CMK (cell line): ENCODE measurements at places on chromosomes 13 and 19.

DNA sequence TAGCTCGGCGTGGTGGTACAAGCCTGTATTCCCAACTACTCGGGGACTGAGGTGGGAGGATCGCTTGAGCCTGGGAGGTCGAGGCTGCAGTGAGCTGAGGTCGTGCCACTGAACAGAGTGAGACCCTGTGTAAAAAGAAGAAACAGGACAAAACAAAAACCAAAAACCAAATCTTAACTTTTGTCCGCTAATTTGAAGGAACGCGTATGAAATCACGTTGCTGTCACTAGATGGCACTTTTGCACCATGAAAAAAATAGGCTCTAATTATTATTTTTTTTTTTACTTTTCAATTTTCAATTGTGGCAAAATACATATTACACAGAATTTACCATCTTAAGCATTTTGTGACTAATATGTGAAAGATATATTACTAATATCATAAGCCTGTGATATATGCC is 17.6 kb upstream of the ZNF835 start:
- DNase-seq = no peak

DNA sequence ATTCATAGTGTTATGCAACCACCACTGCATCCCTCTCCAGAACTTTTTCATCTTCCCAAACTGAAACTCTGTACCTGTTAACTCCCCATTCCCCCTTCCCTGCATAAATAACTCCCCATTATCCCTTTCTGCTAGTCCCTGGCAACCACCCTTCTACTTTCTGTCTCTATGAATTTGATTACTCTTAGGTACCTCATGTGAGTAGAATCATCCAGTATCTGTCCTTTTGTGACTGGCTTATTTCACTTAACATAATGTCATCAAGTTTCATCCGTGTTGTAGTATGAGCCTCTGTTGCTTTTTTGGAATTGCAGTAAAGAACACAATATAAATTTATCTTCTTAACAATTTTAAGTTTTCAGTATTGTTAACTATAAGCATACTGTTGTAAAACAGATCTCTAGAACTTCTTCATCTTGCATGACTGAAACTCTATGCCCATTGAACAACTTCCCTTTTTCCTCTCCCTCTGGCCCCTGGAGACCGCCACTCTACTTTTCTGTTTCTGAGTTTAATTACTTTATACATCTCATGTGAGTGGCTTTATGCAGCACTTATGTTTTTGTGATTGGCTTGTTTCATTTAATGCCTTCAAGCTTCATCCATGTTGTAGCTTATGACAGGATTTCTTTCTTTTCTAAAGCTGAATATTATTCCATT is 87.3 kb upstream of the ABCC4 start:
- DNase-seq = no peak

GRCh38 chr19:40139533-40140287 is 49.0 kb upstream of the ZNF780A start:
- DNase-seq = no peak

GRCh38 chr19:7109678-7110289 is 40.3 kb downstream of the ZNF557 start:
- no peak for DNase-seq

DNA sequence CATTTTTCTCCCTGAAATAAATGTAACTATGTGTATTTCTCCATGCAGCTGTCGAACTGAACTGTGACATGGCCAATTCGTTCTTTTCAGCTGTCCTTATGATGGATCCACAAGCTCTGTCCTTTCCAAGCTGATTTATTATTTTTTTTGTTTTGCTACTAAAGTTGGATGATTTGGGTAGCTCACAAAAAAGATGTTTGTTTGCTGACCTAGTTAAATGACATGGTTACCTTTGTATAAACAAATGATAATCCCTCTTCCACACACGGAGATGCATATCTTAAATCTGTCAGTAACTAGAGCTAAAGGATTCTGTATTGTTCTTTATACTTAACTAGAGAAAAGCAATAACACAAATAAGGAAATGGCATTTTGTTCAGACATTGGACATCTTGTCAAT is 884.3 kb upstream of the PCDH20 start:
- DNase-seq = no peak

GRCh38 chr13:110306340-110306959 is 507 bp downstream of the COL4A1 start:
- DNase-seq = no peak

DNA sequence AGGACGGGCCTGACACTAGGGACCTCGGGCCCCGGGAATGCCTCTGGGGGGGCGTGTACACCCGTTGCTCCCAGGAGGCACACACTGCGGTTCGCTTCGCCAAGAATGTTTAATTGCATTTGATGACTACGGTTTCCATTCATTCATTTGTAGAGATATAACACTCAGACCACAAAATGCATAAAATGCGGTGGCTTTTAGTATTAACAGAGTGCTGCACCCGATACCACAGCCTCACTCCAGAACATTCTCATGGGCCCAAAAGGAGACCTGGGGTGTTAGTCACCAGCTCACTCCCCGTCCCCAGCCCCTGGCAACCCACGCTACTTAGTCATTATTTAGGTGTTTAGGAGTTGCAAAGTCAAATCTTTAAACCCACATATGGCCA is 21.8 kb downstream of the HCN2 start:
- no peak for DNase-seq

DNA sequence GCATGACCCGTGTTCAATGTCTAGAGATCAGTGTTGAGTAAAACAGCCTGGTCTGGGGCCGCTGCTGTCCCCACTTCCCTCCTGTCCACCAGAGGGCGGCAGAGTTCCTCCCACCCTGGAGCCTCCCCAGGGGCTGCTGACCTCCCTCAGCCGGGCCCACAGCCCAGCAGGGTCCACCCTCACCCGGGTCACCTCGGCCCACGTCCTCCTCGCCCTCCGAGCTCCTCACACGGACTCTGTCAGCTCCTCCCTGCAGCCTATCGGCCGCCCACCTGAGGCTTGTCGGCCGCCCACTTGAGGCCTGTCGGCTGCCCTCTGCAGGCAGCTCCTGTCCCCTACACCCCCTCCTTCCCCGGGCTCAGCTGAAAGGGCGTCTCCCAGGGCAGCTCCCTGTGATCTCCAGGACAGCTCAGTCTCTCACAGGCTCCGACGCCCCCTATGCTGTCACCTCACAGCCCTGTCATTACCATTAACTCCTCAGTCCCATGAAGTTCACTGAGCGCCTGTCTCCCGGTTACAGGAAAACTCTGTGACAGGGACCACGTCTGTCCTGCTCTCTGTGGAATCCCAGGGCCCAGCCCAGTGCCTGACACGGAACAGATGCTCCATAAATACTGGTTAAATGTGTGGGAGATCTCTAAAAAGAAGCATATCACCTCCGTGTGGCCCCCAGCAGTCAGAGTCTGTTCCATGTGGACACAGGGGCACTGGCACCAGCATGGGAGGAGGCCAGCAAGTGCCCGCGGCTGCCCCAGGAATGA is 1.5 kb upstream of the CEACAM5 start:
- peak; percentile 42 for DNase-seq

- DNase-seq = no peak
These were observed 785 bp upstream of the USF2 start for GRCh38 chr19:35267818-35268535.

DNA sequence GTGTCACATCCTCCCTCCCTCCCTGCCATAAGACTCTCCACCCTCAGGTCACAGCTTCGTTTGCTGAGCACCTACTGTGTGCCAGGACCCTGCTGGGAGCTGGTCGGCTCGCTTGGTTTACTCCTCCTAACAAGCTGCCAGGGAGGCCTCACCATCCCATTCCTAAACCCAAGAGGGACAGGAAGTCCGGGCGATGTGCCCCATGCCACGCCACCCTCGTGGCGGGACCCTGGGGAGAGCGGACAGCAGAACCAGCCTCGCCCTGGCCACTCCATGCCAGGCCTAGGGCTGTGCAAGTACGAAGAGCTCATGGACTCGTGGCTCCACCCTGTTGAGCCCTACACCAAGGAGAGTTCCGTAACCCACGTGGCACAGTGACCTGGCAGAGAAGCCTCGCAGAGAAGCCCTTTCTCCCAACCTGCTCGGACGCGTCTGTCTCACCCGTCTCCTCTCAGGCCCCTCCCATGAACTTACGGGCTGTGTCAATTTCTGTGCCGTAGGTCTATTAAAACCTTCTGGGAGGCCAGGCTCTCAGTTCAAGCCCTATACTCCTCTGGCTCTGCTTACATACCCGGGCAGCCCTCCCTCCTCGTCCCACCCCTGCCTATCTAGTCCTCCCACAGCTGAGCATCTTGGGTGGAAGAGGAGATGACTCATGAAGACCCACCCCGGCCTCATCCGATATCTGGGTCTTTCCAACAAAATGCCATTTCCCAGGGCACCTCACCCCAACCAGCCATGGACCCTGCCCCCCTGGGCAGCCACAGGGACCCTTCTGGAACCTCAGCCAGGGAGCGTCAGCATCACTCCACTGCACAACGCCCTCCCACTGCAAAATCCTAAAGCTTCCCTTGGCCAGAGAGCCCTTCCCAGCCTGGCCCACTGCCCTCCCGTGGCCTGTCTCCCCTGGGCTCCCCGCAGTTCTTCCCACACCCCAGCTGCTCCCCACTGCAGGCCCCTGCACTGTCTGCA is 2.6 kb downstream of the UBXN6 start:
- no peak for DNase-seq

GRCh38 chr19:38543807-38544568 is 73.8 kb downstream of the MAP4K1 start:
- peak; percentile 64 for DNase-seq

GRCh38 chr13:45109102-45109720 is 11.1 kb upstream of the GTF2F2 start:
- no peak for DNase-seq

- peak; percentile 38 for DNase-seq
These were observed 108.7 kb downstream of the DPF1 start for GRCh38 chr19:38115271-38115802.

- DNase-seq = no peak
These were observed 8.1 kb downstream of the URAD start for GRCh38 chr13:27980280-27980998.

DNA sequence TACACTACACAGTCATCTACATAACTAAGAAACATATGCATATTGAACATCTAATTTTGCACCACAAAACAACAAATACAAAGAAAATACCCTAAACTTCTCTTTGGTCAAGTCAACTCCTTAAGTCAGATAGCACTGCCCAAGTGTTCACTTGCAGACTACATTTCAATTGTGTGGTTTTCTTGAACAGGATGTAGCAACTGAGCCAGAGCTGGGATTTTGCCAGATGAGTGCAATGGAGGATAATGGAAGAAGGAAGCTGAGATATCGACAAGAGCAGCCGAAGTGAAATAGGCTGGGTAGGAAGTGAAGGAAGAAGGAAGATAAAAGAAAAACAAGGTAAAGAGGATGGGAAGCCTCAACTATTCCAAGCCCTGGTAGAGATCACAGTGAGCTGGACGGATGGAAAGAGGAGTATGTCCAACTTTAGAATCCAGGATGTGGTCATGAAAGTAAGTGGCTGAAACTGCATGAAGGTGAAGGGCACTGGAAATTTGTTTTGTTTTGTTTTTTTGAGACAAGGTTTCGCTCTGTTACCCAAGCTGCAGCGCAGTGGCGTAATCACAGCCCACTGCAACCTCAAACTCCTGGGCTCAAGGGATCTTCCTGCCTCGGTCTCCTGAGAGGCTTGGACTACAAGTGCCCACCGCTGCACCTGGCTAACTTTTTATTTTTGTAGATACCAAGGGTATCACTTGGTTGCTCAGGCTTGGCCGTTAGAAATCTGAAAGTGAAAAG is 15.0 kb downstream of the NUFIP1 start:
- DNase-seq = no peak

DNA sequence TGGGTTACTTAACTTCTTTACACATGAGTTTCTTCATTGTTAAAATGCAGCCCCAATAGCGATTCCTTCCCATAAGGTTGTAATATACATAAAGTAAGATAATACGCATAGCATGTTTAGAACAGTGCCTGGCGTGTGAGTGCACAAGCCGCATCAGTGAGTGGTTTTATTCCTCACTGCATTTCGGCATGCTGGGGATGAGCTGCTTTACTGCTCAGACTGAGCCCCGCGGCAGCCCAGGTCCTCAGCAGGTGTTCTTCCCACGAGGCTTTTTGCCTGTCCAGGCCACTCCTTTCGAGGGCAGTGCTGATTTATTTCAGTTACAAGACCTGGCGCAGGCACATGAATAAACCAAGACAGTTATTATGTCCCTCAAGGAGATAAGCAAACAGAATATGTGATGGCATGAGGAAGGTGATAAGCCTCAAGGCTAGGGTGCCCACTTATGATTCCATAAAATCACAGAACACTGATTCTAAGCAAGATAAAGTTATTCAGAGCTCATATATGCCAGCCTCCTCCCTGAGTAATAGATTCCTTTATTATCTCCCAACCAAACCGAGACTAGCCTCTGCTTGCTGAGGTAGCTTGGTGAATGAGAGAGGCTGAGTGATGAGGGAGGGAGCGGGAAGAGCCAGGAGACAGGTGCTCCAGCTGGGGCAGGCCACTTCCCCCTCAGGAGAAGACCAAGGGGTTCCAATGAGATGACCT is 505.5 kb downstream of the DIAPH3 start:
- DNase-seq = no peak

GRCh38 chr19:7909471-7910067 is 5.1 kb upstream of the TGFBR3L start:
- no peak for DNase-seq

GRCh38 chr19:6032381-6032780 is 54.4 kb upstream of the RANBP3 start:
- DNase-seq = no peak

- no peak for DNase-seq
These were observed 147.1 kb downstream of the DNAJC15 start for GRCh38 chr13:43170506-43170905.
